ENCODE measurements at places on chromosomes 5 and 9.

- no peak for DNase-seq
Observed at GRCh38 chr5:31433229-31433628, 98.7 kb downstream of the DROSHA start.

GRCh38 chr5:14144586-14145434 lies 1.7 kb downstream of the TRIO start:
- DNase-seq = peak; percentile 63

- DNase-seq = no peak
Observed at GRCh38 chr5:154755361-154756008, at the start of gene LARP1. TSS of gene LARP1 (plus strand) at chr5:154755377. CDS start at chr5:154755758, 381 bp downstream.

- DNase-seq = no peak
Observed at GRCh38 chr9:133788819-133789717, 50.9 kb upstream of the SARDH start.

- no peak for DNase-seq
Observed at GRCh38 chr5:66742083-66742895, 146.1 kb downstream of the MAST4 start.

DNA sequence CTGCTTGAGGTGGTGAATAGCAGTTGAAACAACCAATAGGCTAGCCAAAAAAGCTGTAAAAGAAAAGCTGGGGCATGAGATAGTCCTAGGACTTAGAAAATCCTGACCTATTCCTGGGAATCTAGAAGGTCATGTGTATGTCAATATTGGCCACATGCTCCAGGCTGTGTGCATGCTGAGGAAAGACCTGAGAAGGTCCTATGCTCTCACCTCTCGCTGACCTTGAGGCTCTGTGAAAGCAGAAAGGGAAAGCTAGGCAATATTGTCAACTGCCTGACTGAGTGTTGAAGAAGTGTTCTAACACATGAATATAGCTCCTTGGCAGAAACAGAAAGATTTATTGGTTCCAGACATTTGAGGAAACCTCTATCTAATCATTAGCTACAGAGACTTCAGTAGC lies 19.8 kb downstream of the TAS2R1 start:
- no peak for DNase-seq

DNA sequence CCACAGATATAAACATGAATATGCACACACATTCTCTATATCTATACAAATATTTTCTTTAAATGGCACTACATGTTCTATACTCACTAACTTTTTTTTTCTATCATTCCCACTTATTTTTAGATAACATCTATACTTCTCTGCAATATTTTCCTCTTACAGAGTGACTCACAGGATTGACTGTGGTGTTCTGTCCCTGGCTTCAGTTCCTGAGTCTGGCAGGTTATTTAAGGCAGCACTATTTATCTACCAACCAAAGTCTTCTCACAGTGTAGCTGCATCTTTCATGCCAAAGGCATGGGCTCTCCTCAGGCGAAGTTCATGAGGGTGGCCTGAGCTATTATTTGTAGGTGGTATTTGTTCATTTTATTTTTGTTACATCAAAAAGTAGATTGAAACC lies 409.0 kb downstream of the PRR16 start:
- DNase-seq = peak; percentile 5

Data from muscle of arm (tissue), 14 donors.